ENCODE measurements at places on chromosomes 16 and 17.

GRCh38 chr16:16148755-16149154 lies 74.5 kb downstream of the ABCC6 start:
- no peak for DNase-seq

GRCh38 chr17:51397361-51398127 lies 137.2 kb downstream of the UTP18 start:
- DNase-seq, result peak; percentile 12

GRCh38 chr17:74199306-74200092 lies 4.0 kb upstream of the RPL38 start:
- peak; percentile 51 for DNase-seq

DNA sequence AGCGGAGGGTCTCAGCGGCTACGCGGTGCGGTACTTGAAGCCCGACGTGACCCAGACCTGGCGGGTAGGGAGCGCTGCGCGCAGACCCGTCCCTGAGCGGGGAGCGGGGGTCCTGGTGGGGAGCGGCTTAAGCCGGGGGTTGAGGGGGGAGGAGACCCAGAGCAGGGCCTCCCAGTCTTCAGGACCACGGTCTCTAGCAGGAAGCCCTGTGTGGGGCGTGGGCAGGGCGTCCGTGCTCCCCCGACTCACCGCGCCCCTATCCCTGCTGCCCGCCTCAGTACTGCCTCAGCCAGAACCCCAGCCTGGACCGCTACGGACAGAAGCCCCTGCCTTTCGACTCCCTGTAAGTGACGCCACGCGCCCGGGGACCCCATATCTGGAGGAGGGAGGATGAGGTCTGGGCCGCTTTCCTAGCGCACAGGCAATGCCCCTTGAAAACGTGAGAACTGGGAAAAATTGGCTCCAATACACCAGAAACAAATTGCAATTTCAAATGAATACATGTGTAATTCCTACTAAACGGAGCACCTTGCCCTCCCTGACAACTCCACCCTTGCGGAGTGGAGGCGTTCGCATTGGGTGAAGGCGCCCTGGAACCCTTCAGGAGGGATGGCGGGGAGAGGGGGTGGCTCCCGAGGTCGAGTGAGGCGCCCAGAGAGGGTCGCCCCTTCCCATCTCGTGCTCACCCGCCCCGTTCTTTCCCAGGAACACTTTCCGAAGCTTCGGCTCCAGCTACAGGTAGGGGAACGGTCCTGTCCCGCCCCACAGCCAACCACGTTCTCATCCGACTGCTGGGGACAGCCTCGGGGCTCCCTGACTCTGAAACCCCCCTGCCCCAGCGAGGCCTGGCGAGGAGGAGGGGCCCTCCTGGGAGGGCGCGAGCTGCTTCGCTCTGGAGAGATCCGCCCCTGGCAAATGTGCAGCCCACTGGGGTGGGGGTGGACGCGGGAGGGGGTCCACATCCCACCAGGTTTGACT lies 14.6 kb upstream of the CNGB1 start:
- no peak for DNase-seq

DNA sequence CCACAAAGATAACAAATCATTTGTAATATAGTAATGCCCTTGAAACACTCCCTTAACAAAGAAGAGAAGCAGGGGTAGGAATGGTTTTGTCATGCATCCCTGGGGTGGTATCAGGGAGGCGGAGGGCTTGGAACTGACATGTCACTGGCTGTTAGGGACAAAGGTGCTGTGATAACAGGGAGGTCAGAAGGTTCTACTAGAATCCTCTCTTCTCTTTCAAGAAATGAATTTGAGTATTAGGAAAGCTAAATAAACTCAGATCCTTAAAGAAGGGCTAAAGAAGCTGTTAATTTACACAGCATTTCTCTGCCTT lies 65.4 kb upstream of the ADAMTS18 start:
- DNase-seq, result no peak

DNA sequence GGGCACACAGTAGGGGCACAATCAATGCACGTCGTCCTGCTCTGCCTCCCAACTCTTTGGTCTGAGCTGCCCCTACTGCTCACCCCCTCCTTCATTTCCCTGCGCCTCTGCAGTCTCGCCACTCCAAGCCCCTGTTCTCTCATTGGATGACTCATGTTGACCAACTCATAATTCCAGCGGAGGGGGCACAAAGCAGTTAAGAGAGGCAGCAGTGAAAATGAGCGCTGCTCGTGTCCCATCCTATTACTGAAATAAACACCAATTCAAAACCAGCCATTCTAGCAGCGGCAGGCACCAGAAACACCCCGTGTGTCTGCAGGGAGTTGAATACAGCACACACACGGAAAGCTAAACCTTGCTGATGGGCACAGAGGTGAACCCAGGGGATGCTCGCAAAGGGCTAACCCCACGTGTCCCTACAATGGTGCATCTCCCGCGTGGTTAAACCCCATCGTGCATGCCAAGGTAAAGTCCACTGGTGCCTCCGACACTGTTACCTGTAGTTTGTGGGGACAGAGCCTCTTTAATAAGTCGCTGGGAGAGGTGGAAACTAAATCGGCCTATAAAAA lies 310.4 kb downstream of the XYLT1 start:
- DNase-seq, result no peak

DNA sequence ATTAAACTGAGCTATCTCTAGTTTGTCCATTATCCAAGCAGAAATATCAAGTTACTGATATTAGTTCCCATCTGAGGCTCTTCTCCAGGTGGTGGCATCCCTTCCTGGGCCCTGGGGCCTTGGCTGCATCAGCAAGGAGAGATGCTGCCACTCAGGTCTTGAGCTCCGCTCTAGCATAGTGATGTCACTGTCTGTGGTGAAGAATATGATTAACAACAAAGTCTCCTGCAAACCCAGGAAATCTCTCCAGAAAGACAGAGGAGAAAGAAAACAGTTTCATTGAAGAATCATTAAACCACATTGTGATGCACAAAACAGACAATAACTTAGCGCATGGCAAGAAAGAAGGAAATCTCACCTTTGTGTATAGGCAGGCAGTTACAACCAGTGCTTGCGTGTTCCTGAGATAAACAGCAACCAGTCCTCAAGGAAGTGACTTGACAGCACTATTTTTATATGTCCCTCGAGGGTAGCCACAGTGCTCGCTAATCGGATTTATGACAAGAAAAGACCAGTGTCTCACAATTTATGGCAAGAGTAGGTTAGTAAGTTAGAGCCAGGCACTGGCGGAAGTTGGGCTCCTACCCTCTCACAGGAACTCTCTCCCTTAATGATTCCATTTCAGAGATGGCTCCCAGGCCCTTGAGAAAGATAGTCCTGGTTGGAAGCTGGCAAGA lies 151.1 kb downstream of the AHSP start:
- DNase-seq, result no peak

GRCh38 chr16:53084141-53084541 lies 29.4 kb downstream of the CHD9 start:
- DNase-seq, result no peak

GRCh38 chr16:86383488-86384262 lies 126.7 kb upstream of the FOXF1 start:
- peak; percentile 96 for DNase-seq

- peak; percentile 66 for DNase-seq
Observed at GRCh38 chr17:65154770-65155589, 17.8 kb downstream of the RGS9 start.

DNA sequence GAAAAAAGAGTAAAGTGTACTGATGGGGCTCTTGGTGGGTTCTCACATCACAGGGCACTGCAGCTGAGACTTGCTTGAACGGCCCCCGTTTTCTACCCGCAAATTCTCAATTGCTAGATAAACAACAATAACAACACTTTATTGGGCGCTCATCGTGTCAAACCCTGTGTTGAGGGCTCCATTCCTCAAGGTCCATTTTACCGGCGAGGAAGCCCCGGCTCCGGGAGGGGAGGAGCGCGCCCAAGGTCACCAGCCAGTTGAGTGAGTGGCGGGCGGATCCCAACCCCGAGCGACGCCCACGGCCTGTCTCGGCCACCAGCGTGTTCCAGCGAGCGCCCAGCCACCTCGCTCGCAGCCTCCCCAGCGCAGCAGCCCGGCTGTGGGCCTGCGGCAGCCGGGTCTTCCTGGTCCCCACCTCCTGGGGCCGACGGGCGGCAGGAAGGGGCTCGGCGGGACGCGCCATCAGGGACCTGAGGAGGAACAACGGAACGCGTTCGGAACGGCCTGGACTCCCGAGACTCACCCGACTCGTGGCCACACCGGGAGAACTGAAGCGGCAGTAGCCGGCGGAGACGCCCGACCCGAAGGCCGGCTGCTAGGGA lies 373 bp downstream of the CMC2 start:
- DNase-seq, result peak; percentile 55

DNA sequence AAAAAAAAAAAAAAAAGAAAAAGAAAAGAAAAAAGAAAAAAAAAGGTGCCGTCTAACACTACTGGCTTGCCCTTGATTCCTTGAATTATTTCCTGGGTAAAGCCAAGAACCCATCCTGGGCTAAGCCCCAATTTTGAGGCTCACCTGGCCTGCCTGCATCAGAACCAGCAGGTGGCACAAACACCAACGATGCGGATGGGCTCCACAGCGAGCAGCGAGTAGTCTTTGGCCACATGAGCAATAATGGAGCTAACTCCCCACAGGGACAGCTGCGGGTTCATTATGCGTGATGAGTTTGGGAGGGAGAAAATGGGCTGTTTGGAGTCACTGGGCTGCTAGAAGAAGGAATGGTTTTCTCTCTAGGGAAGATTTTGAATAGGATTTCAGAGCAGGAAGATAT lies 91.1 kb downstream of the ASIC2 start:
- DNase-seq, result no peak

DNA sequence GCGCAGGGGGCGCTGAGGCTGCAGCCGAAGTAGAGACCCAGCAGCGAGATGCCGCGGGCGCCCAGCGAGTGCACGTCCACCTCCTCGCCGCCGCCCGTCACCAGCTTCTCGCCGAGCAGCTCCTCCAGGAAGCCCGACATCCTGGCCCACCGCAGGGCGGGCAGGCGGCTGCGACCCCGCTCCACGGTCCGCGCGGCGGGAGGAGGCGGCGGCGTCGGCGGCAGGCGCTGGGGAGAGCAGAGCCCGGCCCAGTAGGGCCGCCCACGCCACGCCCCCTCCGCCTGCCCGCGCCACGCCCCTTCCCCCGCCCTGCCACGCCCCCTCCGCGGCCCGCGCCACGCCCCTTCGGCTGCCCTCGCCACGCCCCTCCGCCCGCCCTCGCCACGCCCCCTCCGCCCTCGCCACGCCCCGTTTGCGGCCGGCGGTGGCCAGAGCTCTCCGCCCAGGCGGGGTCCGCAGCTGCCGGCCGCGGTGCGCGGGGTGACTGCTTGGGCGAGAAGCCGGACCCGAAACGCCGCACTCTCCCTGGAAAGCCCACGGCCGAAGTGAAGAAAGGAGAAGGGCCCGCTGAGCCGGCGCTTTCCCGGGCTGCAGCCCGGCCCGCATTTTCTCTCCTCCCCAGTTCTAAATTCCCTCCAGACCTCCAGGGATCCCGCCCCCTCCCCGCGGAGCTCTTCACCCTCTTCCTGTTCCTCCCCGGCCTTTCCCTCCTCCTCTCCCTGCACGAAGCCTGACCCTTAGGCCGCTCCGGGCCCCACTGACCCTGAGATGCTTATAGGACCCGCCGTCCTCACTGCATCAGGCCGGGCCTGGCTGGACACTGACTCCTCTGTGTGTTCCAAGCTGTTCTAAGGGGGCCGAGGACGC lies at the start of gene NXN:
NXN (minus strand) TSS at position 238 of the 867 bp plus-strand sequence.
- peak; percentile 74 for DNase-seq

GRCh38 chr17:9860851-9861250 lies 35.1 kb downstream of the GLP2R start:
- no peak for DNase-seq

GRCh38 chr16:84315422-84315821 lies 20.7 kb downstream of the WFDC1 start:
- DNase-seq, result no peak

DNA sequence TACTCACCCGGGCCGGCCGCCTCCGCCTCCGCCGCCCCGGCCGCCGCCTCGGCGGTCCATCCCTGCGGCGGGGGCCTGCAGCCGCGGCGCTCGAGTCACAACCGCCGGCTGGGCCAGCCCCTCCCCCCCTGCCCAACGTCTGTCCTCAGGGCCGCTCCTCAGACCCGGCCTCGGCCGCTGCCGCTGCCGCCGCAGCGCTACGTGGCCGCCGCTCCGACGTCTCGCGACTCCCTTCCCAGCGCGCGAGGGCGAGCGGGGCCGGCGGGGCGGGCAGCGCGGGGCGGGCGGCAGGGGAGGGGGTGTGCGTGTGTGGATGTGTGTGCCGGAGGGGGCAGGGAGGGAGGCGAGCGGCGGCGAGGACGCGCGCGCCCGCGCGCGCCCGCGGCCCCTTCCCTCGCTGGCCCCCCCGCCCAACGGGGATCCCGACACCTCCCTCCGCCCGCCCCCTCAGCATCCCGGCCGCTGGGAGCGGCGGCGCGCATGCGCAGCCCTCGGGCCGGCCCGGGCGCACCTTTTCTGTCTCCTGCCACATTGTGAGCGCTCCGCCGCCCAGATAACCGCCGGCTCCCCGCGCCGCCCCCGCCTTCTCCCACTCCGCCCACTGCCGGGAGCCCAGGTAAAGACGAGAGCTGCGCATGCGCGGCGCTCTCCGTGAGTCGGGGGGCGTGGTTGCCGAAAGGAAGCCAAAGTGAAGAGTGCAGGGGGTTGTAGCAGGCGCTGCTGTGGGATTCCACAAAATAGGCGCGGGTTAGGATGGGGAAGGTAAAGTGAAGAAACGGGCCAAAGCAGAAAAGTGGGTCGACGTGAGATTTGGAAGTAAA lies at the start of gene ZNF652:
ZNF652 (minus strand) TSS at position 349 of the 821 bp plus-strand sequence. CDS start 44,525 bp downstream, outside the sequence.
- peak; percentile 71 for DNase-seq

GRCh38 chr17:74037320-74037719 lies 166.2 kb upstream of the RPL38 start:
- no peak for DNase-seq
